ENCODE measurements at places on chromosomes 1 and 21.

DNA sequence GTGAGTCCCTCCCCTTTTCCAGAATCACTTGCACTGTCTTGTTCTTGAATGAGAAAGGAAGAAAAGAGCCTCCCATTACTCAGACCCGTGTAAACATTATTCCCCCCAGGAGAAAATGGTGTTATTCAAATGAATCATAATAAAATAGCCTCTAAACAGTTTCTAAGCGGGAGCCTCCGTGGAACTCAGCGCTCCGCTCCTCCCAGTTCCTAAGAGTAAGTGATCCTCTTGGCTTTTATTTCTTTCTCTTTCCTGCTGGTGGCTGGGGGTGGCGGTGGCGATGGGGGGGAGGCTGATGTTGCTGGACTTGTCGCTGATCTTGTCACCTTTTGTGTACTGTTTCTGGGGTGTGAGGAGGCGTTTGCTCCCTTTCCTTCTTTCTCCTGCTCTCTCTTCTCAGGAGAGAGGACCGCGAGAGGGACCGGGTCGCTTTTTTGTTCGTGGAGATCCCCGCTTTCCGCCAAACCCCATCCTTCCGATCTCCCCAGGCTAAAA, 781 bp downstream of the PROX1 start:
- DNase-seq, result no peak

DNA sequence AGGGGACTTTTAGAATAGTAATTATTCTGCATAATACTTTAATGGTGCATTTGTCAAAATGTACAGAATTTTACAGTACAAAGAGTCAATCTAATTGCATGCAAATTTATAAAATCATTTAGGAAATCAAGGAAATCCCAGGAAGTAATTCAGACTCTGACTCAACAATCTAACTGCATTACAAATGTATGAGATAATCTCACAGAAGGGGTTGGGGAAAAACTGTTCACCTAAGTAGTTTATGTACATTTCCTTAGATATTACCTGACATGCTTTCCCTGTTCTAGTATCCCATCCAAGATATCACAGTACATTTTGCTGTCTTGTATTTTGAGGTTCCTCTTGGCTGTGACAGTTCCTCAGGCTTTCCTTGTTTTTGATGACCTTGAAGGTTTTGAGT, 4.7 kb downstream of the CRB1 start:
- DNase-seq, result no peak

DNA sequence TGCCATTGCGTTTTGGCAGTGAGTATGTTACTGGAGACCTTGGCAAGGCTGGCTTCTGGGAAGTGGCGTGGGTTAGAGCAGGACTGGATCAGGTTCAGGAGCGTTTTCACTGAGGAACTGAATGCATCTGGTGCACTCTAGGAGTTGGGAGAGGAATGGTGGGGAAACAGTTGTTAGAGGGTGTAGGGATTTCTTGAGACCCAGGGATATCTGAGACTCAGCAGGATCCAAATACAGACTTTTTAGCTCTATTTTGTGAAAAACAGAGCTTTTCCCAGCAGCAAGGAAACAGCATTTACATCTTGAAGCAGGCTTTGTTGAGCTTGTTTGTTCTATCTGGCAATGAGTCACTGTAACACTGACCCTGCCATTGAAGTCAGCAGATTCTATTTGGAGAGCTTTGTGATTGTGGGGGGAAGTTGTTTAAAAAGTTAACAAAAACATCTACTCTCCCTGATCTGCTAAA, 56.9 kb upstream of the NRIP1 start:
- DNase-seq, result no peak

GRCh38 chr21:45048968-45049367, 25.4 kb upstream of the ADARB1 start:
- DNase-seq, result no peak

GRCh38 chr1:22651941-22652856, 837 bp upstream of the C1QB start:
- DNase-seq, result no peak

DNA sequence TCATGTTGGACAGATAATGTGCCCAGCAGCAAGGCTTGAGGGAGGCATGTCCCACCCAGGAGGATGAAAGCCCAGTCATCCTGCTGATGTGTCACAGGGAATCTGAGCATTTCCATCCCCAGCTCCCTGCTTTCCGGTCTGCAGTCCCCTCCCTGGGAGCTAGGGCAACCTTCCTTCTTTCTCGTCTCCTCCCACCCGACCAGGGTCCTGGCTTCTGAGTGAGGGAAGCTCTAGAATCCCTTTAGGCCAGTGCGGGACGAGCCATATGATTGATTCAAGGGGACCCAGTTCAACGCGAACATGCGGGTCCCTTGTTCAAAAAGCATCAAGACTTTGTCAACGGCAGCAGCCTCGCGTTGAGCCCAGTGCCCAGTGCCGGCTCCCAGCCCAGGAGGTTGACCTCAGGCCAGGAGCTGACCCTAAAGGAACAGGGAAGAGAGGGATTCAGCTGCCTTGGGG, 96.7 kb upstream of the TMPRSS2 start:
- DNase-seq, result no peak

Measured in Caki2 (cell line).